T-helper 22 cell (primary cell): ENCODE measurements at places on chromosomes 12 and 14.

- peak; percentile 39 for DNase-seq
Observed at GRCh38 chr14:50312734-50313054, 570 bp downstream of the DMAC2L start.

DNA sequence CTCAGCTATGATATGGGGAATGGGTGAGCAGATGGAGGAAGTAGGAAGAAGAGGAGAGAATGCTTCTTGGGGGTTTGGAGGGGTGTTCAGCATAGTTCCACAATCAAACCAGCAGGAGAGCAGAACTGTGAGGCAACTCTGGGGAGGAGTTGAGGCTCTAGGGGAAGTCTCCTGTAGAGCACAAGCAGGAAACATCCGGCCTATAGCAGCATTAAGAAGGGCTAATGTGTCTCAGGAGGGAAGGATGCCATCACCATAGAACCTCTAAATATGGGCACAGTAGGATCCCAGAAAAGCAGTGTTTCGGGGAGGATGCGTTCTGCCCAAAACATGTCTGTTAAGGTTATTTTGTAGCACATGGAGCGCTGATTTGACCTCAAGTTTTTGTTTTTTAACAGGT, 8.4 kb upstream of the SALL2 start:
- no peak for DNase-seq

GRCh38 chr14:90453401-90453951, 56.6 kb downstream of the CALM1 start:
- DNase-seq = no peak

GRCh38 chr12:12528361-12529270, 34.0 kb downstream of the DUSP16 start:
- no peak for DNase-seq

GRCh38 chr12:109645194-109645593, 68.4 kb upstream of the FAM222A start:
- no peak for DNase-seq

DNA sequence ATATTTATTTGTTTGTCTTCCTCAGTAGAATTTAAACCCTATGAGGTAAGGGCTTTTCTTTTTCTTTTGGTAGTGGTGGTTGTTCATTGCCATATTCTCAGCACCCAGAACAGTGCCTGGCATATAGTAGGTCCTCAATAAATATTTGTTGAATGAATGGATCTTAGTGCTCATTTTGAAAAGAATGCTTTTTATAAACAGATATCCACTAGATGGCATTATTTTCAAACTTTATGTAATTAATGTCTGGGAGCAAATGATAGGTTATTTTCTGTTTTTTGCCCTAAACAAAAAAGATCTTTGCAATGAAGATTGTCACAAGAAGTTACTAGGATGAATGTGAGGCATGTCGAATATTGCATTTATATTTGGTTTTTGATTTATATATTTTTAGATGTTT, 64.1 kb downstream of the RAD51B start:
- no peak for DNase-seq

- DNase-seq = no peak
Observed at GRCh38 chr12:71999795-72000194, 61.1 kb downstream of the TPH2 start.

DNA sequence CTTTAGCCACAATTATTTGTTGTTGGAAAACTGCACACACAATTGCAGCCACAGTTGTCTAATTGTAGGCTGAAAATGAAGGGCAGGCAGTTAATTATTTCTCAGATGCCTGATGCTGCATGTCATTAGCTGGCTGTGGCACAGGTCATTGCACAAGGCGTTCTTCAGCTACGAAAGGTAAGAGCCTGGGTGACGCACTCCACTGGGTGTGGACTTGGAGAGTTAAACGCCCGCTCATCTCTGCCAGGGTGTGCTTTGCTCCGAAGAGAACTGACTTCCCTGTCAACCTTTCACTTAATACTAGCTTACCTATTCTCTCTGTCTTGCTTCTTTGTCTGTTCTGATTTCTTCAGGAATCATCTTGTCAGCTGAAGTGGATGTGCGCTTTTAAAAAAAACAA, 91.4 kb upstream of the CPM start:
- DNase-seq = no peak

DNA sequence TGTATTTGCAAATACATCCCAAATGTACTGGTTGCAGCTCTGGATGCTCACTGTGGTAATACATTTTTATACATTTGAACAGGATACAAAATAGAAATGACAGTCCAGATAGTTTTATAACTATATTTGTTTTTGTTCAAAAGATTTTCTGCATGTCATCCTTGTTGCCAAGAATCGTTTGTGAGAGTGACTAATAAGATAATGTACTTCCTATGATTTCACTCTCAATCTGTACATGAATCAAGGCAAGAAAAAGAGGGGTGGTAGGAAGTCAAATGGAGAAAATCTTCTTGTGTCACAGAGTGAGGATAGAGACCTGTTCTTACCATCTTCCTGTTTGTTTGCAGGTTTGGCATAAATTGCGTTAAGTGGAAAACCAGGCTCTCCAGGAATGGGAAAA, 13.9 kb downstream of the ARPC3 start:
- DNase-seq = no peak

DNA sequence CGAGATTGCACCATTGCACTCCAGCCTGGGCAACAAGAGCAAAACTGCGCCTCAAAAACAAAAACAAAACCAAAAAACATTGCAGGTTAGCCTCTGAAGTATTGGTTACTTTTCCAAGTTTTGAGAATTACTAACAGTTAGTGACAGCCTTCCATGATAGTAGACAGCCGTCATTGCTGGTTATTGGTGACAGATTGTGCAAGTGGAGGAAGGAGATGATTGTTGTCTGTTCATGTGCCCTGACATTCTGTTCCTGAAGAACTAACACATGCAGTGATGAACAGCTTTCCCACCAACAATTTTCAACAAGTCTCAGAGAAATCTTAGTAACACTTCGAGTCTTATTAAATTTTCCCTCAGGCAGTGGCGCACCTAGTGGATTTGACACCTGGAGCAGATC, 89.3 kb upstream of the NAP1L1 start:
- no peak for DNase-seq

- DNase-seq = no peak
Observed at GRCh38 chr14:100849115-100849781, 23.3 kb downstream of the MEG3 start.

DNA sequence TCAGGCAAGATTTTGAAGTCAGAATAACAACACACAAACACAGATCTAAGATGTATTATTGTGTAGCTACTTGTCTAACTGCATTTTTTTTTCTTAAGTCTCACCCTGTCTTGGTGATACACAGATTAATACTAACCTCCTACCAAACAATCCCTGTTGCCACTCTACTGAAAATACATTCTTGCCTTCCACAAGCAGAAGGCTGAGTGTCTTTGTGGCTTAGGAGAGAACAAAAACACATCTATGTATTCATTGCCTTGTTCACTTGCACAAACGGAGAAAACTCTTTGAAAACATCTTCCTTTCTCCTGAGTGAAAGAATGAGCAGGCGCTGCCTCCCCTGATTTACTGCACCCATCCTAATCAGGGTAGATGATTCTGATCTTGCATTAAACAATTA, 642.2 kb downstream of the DIO2 start:
- no peak for DNase-seq

- DNase-seq = no peak
Observed at GRCh38 chr14:51203881-51204280, 36.2 kb upstream of the TMX1 start.

DNA sequence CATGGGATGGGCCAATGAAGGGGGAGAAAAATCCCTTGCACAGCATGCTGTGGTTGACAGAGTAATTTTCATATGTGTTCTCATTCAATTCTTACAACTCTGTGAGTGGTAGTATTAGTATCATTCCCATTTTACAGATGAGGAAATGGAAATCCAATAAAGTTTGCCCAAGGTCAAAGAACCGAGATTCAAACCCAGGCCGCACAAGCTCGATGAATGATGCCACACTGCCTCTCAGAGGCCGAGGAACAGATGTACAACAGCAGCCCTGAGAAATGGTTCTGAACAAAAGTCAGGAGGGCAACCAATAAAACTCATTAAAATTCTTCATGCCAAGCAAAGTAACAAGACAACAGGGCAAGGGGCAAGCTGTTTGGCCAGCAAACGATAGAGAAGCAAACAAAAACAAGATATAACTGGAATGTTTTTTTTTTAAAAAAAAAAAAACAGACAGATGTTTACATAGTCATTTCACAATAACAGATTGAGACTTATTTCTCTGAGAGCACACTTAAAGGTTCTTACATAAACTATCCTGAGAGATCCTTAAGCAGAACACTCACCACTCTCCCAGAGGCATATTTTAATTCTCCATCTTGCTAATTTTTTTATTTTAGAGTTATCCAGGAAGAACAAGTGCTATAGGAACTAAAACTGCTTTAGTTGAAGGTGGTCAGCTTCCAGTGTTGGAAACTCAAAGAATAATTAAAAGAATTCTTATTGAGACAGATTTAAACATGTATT, 85.8 kb downstream of the EXOC5 start:
- DNase-seq = no peak

DNA sequence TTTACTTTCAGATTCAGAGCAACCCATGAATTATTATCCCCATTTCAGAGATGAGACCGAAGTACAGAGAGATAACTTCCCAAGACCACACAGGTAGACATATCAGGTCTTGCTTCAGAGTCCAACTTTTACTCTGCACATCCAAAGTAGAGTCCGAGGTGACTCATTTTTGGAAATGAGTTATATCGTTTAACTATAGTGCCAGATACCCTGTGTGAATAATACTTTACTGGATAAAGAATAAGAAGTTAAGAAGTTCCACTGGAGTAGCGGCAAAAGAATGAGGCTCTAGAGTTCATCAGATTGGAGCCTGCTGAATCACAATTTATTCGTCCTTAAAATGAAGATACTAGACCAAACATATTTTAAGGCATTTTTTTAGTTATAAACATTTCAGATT, 124.7 kb downstream of the EPS8 start:
- no peak for DNase-seq

GRCh38 chr14:71726580-71727021, 205.6 kb upstream of the RGS6 start:
- no peak for DNase-seq

- DNase-seq = no peak
Observed at GRCh38 chr14:50726372-50727107, 58.4 kb upstream of the SAV1 start.

DNA sequence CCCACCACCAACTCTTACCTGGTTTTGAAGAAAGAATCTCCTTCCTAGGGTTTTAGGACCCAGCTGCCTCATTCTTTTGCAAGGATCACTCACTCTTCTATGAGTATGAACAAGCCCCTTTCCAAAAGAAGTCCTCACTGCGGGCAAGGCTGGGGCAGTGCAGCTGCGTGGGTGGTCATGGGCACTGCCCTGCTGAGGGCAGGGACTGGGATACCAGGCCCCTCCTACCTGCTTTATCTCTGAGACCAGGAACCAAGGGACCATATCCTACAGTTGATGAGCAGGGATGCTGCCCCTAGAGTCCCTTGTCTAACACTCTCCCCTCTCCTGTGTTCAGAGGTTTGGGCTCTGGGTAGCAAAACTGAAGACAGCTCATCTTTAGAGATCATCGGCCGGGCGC, 20.5 kb downstream of the HPD start:
- no peak for DNase-seq

DNA sequence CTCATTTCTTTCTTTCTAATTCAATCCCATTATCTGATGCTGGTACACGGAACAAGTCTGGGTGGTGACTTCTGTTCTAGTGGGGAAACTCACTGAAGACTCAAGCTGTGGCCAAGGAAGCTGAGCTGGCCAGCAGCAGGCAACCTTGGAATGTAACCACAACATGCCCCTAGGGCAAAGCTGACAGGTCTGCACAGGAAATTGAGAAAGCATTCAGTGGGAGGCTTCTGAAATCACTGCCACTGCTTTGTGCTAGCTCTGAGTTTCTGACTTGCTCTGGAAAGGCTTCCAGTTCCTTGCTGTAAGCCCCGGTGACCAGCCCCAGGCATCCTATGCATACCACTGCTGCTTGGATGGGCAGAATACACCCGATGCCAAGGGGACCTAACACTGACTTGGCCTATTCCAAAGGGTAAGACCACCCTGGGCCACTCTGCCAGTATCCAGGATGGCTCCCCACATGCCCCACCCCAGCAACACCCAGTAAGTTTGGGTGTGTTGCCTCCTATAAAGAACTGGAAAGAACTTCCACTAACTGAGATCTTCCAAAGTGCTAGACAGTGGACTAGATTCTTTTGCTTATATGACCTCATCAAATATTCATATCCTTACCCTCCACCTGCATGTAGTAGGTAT, 84.5 kb upstream of the CDKN3 start:
- DNase-seq = no peak

- DNase-seq = no peak
Observed at GRCh38 chr12:69905801-69906200, 80.8 kb downstream of the MYRFL start.

DNA sequence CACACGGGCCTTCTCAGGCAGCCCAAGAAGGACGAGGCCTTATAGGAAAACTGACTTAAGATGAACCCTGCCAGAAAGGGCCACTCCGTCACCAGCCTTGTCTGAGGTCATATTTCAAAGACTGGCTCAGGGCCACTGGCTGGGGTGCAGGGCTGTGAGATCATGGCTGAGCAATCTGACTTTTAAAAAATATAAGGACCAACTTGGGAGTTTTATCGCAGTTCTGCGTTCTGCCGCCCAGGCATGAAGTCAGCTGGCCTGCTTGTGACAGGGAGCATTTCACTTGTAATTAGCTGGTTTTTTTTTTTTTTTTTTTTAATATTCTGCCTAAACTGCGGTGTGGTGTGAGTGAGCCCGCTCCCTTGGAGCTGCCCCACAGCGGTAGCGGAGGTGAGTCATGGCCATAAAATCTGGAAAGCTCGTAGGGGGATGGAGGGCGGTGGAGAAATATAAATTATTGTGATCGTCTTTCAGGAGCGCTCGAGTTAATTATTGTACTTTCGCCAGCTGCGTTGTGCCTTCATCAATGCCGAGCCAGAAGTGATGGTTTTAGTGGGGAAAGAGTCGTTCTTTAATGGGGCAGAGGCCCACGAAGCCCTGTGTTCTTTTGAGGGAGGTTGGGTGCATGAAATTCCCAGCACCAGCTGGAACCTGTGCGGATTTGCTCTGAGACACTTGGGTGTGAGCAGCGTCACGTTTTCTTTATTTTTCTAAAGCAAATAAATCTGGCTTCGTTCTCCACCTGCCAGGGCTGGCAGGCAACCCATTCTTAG, 231.9 kb downstream of the C12orf75 start:
- no peak for DNase-seq

DNA sequence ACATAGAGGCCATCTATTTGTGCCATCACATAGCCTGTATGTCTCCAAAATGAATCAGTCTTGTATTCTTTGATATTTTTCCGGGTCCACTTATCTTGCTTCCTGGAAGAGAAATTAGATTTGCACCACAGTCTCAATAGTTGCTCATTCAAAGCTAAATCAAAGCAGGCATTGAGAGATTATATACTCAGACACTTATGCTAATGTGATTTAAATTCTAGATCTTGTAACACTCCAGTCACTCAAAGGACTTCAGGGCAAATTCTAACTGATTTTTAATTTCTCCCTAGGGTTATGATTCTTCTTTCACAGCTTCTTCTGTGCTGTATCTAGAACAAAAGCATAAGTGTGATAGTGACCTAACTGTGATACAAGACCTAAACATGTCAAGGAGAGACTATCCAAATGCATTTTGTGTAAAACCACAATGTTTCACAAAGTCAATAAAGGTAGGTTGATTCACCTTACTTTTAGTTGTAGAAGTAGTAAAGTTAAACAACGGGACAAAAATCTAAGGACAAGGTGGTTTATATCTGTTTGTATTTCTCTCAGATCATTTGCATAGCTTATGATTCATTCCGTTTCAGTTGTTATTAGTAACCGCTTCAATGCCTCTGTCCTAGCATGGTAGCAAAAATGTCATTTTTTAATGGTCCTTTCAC, 26.8 kb downstream of the PLBD1 start:
- DNase-seq = no peak
